ENCODE measurements at places on chromosomes 5 and 9.

GRCh38 chr9:75845806-75846205, 44.7 kb upstream of the PCSK5 start:
- no peak for DNase-seq

DNA sequence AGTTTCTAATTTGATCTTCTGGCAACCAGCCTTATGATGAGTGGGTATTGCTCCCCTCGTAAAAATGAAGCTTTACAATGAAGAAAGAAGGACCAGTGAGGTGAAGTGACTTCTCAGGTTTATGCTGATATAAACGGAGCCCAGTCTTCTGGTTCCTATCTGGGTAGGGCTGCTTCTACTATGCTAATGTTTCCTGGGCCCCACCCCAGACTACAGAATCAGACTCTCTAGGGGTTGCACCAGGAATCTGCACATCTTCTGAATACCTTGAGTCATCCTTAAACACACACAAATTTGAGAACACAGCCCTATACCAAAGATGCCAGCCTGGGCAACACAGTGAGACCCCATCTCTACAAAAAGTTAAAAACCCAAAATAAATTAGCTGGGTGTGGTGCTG, 16.2 kb downstream of the BTF3 start:
- no peak for DNase-seq

DNA sequence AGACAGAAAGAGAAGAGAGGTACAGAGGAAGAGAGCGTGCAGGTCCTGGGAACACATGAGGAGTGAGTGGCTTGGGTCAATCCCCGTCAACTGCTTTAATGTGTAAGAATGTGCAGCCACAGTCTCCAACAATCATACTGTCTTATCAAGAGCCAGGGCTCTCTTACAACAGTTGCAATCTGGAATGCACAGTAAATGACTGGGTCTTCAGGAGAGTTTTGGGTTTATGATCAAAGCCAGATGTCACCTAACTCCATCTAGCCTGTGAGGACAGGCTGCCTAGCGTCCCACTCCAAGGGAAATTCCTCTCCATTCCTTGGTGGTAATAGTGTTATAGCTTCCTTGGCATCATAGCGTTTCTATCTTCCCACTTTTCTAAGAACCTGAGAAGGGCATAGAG, 75.0 kb upstream of the TRIO start:
- DNase-seq = no peak

DNA sequence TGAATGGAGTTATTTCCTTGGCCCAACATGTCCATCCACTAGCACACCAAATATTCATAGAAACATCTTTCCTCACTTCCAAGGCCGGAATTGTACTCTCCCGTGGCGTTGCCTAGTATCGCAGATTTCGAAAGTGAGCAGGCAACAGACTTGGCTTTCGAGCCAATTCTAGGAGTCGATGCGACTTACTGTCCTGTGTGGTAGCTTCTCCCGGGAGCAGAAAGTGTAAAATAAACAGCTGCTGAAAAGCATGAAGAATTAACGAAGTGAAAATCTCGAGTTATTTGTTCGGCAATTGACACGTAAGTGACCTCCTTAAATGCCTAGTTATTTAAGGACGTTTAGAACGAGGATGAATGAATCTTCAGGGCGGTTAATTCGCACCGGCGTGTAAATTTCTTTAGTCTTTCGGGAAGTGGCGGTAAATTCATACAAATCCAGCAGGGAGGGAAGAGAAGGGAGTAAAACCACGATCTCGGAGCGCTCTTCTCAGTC, 449 bp upstream of the PCSK5 start:
- DNase-seq = no peak

DNA sequence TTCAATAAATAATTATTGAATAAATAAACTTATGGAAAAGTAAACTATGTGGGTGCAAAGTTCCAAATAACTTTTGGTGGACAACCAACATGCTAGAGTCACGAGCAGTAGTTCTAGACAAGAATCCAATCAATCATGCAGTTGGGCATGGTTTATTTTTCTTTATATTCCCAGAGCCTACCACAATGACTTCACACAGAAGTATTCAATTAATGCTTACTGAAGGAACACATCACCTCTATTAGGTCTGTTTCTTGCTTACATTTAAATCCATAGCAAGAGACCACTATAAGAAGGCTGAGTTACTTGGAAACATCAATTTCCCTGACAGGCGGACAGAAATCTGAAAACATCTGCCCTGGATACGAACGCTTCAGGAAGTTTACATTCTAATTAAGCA, 214.2 kb downstream of the TMEM232 start:
- DNase-seq = no peak

DNA sequence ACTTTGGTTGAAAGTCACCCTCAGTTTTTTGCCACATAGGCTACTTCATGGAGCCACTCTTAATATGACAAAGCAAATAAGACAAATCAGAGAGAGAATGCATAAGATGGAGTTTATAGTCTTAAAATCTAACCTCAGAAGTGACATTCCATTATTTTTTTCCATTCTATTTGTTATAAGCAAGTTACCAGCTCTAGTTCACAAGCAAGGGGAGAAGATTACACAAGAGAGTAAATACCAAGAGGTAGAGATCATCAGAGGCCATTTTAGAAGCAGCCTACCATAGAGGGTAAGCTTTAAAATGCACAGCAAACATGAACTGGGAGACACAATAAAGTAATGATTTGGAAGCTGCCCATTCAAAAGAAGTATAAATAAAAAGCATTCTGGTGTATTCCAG, 651.3 kb upstream of the MEF2C start:
- DNase-seq = no peak

DNA sequence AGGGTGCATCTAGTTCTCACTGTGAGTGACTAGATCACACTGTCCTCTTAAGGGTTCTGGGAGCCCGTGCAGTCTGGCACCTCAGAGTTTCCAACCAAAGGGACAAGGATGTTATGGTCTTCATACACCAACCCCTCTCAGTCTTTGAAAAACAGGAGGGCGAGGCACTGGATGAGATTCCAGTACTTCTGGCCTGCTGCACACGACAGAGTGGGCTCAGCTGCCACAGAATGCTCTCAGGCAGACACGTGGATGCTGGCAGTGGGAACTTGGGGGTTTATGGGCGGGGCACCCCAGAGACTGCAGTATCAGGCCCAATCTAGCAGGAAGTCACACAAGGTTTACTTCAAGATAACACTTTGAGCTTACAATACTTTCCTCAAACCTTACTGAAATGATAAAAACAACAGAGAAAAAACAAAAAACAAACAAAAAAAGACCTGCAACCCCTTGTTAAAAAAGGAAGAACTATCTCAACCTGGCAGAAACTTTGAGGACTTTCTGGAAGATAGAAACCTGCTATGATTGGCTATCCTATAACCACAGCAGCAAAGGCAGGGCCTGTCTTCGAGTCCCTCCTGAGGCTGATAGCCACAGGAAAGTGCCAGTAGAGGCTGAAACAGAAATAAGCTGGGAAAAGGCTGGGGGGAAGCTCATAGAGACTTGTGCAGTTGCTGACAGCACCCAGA, 28.3 kb upstream of the TGFBR1 start:
- no peak for DNase-seq

GRCh38 chr9:76378367-76379073, 15.7 kb downstream of the RFK start:
- no peak for DNase-seq

DNA sequence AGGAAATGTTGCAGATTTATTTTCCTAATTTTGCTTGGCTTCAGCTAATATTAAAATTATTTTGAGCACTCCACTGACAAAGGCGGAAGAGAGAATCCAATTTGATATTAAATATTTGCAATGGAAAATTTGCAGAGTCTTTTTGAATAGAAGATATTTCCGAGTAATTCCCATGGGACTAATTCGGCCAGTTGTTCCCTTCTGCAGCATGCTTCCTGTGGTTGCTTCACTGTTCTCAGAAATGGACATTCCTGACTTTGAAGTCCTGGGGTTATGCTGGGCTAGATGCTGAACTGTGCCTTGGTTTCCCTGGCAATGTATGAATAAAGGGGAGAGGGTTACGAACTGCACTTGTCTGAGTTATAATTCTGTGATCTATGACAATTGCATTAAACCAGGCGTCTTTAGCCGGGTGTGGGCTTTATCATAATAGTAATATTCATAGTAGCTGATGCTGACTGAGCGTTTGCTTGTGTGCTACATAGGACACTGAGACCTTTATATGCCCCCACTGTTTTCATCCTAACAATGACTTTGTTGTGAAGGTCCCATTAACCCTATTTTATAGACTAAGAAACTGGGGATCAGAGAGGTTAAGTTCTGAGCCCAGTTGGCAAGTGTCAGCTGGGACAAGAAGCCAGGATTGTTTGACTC, 114.5 kb upstream of the SPRY4 start:
- DNase-seq = no peak

DNA sequence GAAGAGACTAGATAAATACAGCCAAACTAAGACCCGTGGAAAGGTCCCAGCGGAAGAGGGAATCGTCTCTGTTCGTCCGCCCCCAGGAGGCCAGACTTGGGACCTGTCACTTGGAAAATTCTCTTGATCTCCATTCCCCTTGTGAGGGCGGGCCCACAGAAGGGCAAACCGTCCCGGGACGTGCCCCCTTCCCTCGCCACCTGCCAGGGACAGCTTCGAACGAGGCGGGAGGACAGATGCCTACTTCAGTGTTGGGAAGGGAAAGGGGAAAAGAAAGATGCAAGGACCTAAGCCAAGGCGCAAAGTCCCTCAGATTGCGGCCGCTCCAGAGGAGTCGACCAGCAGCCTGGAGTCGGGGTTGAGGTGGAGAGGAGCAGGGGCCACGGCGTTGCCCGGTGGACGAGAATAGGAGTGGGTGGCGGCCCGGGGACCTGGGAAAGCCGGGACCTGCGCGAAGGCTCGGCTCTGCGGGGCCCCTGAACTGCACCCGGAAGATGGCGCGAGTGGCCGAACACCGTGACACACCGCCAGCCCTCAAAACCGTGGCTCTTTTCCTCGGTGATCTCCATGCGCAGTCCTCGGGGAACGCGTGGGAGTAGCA, 4.4 kb upstream of the EBF1 start:
- DNase-seq = no peak

DNA sequence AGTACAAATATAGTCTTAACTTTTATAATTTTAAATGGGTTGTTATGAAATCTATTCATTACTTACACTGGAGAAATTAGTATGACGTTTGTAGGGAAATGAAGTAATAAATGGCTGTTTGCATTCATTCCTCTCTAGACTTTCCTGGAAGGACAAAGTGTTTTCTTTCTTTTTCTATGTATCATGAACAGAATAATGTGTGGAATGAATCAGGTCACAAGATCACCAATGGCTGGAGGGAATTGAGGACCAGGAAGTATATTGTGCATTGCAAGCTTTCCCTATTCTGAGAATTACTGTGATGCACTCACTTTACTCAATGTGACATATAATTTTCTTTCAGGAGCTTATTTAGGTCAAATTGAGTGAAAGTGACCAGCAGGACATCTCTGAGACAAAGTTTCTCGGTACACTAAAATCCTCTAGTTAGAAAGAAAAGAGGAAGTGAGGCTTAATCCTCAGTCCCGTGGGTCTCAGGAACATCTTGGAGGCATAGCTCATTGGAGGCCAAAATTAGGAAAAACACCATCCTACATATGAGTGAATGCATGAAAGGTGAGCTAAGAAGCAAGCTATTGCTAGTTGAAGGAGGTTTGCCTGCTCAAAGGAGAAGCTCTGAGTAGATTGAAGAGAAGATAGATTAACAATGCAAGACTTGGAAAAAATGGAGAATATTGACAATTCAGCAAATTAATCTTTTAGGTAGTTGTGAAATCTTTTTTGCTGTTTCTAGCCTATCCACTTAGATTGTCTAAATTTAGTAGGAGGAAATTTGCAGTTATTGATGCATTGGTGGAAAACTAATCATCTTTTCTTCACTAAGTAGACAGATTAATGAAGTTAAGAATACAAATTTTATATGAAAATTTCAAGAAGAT, 28.0 kb downstream of the ERAP2 start:
- no peak for DNase-seq

- DNase-seq = no peak
Observed at GRCh38 chr9:28105001-28105400, 531.7 kb upstream of the C9orf72 start.

DNA sequence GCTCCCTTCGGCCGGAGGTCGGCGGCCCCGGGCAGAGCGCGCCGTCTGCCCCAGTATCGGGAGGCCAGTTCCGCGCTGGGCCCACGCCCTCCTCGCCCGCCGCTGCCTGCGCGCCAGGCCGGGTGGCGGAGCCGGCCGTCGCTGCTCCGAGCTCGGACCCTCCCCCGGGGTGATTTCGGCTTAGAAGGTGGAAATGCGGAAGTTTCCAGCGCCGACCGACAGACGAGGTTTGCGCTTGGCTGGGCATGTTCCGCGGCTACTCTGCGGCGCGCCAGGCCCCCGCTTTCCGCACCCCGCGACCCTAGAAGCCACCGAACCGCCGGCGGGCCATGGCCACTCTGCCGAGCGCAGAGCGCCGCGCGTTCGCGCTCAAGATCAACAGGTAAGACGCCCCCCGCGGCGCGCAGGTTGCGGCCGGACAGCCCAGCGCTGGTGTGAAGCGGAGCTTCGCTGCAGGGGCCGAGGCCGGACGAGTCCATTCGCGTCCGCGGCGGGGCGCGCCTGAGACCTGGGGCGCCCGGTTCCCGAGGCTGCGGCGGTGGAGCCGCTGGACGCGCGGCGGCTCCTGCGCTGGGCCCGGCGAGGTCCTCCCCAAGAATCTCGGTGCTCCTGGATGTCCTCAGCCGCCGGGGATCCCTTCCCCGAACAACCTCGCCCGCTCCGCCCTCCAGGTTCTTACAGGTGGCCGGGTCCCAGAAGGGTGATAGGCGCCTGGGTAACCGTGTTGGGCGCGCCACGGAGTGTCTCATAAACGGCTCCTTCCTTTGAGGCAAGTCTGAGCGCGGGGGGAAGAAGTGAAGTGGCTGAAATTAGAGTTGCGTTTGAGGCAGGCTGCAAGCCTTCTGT, at the start of gene DOCK8:
TSS of gene DOCK8 (plus strand) at position 218 of the 846 bp plus-strand sequence. CDS start at position 330, 112 bp downstream.
- no peak for DNase-seq

DNA sequence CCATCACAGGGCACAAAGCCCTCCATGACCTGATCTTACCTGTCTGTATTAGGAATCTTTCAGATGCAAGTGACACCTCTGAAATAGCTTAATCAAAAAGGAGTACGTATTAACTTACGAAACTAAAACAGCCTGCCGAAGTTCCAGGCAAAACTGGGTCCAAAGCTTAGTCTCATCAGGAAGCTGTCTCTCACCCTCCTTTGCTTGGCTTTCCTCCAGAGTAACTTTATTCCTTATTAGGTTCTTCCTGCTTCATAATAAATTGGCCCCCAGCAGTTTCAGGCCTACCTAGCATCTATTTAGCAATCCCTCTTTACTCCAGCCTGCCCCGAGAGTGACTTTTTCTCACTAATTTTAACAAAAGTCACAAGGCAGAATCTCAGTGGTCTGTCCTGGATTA, 58.4 kb upstream of the STK32A start:
- DNase-seq = no peak

- no peak for DNase-seq
Observed at GRCh38 chr5:59763541-59763940, 130.0 kb downstream of the PDE4D start.

- no peak for DNase-seq
Observed at GRCh38 chr5:17401470-17402288, 96.4 kb upstream of the TAF11L2 start.
